ENCODE measurements at places on chromosomes 3 and 15.

- H3K27me3 ChIP-seq, result no peaks in the 10 kb centered on the region
- DNase-seq, result no peak
- H3K4me1 ChIP-seq, result no peaks in the 10 kb centered on the region
- no peak overlapping the region for H3K27ac ChIP-seq
- H3K36me3 ChIP-seq, result no peaks in the 10 kb centered on the region
Measured at GRCh38 chr3:65793495-65794200, 245.1 kb downstream of the MAGI1 start.

GRCh38 chr15:89075101-89075640 lies 13.1 kb upstream of the ABHD2 start:
- H3K27ac ChIP-seq, result no peak overlapping the region
- no peaks in the 10 kb centered on the region for H3K36me3 ChIP-seq
- DNase-seq, result no peak
- H3K4me1 ChIP-seq, result no peaks in the 10 kb centered on the region
- H3K4me3 ChIP-seq, result no peak overlapping the region

GRCh38 chr3:69121950-69122349 lies 445 bp downstream of the LMOD3 start:
- H3K4me1 ChIP-seq, result no peaks in the 10 kb centered on the region
- H3K27ac ChIP-seq, result no peak overlapping the region
- H3K27me3 ChIP-seq, result peaks cover under 1% of the 10 kb centered on the region

DNA sequence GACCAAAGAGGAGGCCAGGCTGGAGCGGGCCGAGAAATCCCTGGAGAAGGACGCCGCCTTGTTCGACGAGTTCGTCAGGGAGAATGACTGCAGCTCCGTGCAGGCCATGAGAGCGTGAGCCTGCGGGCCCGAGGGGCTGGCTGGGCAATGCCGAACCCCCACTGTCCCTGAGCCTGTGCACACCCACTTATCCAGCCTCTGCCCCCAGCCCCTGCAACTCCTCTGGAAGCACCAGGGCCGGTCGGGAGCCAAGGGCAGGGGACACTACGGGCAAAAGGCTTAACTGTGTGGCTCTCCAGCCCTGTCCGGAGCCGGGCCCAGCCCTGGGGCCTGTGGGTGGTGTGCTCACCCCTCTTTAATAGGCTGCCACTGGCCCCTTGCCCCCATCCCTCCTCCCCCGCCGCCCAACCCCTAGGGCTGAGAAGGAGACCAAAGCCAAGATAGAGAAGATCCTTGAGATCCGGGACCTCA lies 24.0 kb downstream of the CFAP100 start:
- H3K4me3 ChIP-seq, result no peak overlapping the region
- no peak overlapping the region for H3K27ac ChIP-seq
- no peak for DNase-seq
- no peaks in the 10 kb centered on the region for H3K4me1 ChIP-seq
- H3K27me3 ChIP-seq, result no peaks in the 10 kb centered on the region

DNA sequence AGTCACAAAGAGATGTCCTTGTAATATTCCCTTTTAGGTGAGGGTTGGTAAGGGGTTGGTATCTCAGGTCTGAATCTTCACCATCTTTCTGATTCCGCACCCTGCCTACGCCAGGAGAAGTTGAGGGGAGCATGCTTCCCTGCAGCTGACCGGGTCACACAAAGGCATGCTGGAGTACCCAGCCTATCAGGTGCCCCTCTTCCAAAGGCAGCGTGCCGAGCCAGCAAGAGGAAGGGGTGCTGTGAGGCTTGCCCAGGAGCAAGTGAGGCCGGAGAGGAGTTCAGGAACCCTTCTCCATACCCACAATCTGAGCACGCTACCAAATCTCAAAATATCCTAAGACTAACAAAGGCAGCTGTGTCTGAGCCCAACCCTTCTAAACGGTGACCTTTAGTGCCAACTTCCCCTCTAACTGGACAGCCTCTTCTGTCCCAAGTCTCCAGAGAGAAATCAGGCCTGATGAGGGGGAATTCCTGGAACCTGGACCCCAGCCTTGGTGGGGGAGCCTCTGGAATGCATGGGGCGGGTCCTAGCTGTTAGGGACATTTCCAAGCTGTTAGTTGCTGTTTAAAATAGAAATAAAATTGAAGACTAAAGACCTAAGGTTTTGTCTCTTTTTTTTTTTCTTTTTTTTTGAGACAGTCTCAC lies 19.8 kb downstream of the TYRO3 start:
- no peaks in the 10 kb centered on the region for H3K27me3 ChIP-seq
- DNase-seq, result no peak
- no peaks in the 10 kb centered on the region for H3K4me1 ChIP-seq
- no peaks in the 10 kb centered on the region for H3K36me3 ChIP-seq
- H3K4me3 ChIP-seq, result no peak overlapping the region

GRCh38 chr15:92140796-92141195 lies 252.9 kb upstream of the ST8SIA2 start:
- H3K4me3 ChIP-seq, result no peak overlapping the region
- H3K27me3 ChIP-seq, result no peaks in the 10 kb centered on the region
- peaks cover 3% of the 10 kb centered on the region for H3K4me1 ChIP-seq
- no peak for DNase-seq
- H3K36me3 ChIP-seq, result peaks cover under 1% of the 10 kb centered on the region

GRCh38 chr3:119015942-119016341 lies 18.7 kb downstream of the IGSF11 start:
- H3K27ac ChIP-seq, result no peak overlapping the region
- H3K4me1 ChIP-seq, result no peaks in the 10 kb centered on the region
- H3K4me3 ChIP-seq, result no peak overlapping the region
- H3K36me3 ChIP-seq, result no peaks in the 10 kb centered on the region
- no peaks in the 10 kb centered on the region for H3K27me3 ChIP-seq
- DNase-seq, result no peak

GRCh38 chr3:149534671-149535332 lies 60.3 kb downstream of the TM4SF4 start:
- H3K36me3 ChIP-seq, result no peaks in the 10 kb centered on the region
- H3K4me3 ChIP-seq, result no peak overlapping the region
- H3K27me3 ChIP-seq, result no peaks in the 10 kb centered on the region
- H3K4me1 ChIP-seq, result peaks cover 23% of the 10 kb centered on the region
- H3K27ac ChIP-seq, result peak overlapping the region; percentile 32
- no peak for DNase-seq

DNA sequence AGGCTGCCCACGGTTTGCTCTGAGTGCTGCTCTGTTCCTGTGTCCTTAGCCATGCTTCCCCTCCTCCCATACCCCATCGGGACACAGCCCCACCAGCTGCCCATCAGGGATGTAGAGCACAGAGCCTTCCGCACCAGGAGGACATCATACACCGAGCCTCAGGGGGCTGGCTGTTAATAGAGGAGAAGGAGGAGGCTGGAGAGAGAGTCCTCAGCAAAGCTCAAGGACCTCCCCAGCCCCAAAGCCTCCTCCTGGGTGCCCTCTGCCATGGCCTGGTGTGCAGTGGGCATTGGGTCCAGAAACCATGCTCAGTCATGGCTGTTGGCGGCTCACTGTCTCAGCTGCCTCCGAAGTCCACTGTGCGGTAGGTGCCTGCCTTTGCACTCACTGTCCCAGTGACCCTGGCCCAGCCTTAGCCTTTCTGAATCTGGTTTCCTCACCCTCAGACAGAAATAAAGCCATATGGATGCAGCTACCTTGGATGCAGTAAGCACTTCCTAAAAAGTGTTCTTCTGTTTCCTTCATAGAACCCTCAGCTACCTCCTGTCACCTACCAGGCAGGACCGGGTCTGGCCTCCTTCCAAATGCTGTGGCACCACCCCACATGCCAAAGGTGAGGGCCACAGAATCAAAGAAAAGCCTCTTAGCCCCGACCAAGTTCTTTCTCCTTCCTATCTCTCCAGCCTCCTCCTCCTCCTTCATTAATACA lies 53.9 kb downstream of the ACAD9 start:
- no peaks in the 10 kb centered on the region for H3K27me3 ChIP-seq
- no peaks in the 10 kb centered on the region for H3K36me3 ChIP-seq
- no peaks in the 10 kb centered on the region for H3K4me1 ChIP-seq
- DNase-seq, result peak; percentile 32

All from aorta (tissue), 5 donors.